ENCODE measurements at places on chromosomes 3 and 15.

DNA sequence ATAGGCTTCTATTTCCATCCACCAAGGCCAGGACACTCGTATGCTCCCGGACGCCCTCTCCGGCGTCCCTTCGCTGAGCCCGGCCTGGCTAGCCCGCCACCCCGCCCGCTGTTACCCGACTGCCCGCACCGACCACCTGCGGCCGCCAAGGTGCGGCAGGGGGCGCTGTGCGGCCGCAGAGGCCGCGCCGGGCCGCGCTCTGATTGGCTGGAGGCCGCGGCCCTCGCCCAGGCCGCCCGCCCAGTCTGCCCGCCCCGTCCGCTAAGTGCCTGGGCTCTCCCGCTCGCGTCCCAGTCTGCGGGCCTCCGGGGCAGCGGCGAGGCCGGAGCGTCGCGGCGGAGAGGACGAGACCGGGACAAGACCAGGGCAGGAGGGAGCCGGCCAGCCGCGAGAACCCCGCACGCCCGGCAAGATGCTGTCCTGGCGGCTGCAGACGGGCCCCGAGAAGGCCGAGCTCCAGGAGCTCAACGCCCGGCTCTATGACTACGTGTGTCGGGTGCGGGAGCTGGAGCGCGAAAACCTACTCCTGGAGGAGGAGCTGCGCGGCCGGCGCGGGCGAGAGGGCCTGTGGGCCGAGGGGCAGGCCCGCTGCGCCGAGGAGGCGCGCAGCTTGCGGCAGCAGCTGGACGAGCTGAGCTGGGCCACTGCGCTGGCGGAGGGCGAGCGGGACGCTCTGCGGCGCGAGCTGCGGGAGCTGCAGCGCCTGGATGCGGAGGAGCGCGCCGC, at the start of gene SYNM:
TSS of gene SYNM (plus strand) at position 293 of the 726 bp plus-strand sequence. CDS start at position 413, 120 bp downstream.
- peak; percentile 74 for DNase-seq

GRCh38 chr3:101936419-101937356, 87.4 kb downstream of the NFKBIZ start:
- DNase-seq = peak; percentile 94

GRCh38 chr15:51348688-51349087, 7.2 kb downstream of the GLDN start:
- DNase-seq = no peak

GRCh38 chr3:194588236-194588635, 45.0 kb downstream of the TMEM44 start:
- no peak for DNase-seq

DNA sequence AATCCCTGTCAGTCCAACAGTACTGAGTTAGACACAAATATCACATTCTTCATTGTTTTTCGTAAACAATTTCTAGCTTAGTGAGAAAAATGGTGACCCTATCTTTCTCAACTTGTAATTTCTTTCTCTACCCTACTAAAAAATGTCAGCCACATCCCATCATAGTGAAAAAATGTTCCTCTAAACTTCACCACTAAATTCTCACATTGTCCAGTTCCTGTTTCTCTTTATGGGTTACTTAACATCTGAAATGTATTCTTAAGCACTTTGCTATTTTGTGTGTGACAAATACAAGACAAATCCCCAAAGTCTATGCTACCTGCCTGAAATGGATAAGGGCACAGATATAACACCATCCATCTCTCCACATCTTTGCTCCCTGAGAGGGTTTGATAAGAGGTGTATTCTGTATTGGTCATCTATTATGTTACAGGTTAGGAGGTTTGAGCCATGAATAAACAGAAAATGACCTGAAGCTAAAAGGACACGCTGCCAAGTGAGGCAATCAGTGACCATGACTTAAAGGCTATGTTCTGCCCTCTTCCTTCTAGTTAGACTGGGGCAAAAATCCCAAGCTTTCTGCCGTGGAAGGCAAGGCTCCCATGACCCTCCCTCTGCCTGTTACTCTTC, 118.2 kb downstream of the GADL1 start:
- DNase-seq = no peak

GRCh38 chr3:94615275-94616065, 552.6 kb downstream of the NSUN3 start:
- peak; percentile 70 for DNase-seq

GRCh38 chr3:101038393-101038792, 45.2 kb upstream of the ABI3BP start:
- peak; percentile 38 for DNase-seq

DNA sequence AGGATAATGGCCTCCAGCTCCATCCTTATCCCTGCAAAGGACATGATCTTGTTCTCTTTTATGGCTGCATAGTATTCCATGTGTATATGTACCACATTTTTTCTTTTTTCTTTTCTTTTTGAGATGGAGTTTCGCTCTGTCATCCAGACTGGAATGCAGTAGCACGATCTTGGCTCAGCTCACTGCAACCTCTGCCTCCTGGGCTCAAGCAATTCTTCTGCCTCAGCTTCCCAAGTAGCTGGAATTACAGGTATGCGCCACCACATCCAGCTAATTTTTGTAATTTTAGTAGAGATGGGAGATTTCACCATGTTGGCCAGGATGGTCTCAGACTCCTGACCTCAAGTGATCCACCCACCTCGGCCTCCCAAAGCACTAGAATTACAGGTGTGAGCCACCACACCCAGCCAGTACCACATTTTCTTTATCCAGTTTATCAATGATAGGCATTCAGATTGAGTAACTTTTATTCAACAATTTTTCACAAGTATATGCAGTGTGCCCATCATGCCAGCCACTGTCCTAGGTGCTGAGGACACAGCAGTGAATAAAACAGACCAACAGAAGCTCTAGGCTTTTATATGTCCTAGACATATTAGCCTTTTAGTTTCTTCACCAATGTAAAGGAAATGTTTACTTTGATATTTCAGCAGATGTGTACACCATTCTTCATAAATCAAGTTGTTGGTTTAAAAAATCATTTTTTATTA, 815.2 kb downstream of the FHIT start:
- no peak for DNase-seq

DNA sequence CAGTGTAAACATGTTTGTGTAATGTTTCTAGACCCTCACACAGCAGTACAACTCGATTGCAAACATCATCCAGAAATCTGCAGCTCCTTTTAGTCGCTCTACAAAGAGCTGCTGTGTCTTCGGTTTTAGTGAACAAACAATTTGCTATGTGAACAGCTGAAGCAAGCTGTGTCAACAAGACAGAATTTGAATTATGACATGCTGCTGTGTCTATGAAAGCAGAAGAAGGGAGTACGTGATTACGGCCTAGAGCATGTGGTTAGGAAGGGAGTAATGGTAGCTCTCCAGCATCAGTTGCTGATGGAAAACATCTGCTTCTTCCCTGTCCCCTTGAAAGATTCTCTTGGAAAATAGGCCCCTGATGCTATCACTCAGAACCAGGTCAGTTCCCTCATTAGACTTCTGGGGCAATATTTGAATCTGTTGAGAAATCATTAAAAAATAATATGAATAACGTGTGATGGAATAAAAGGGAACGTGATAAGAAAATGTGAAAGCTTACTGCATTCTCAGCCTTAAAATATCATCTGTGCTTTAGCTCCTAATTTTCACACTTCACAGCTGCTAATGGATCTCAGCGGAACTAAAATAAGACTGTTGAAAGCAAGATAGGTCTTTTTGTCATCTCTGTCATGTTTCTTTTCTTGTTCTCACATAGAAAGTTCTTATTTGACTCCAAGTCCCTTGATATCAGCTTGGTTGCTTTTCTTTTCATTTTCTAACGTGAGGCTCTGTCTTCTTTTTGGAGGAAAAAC, 891.5 kb downstream of the ROBO2 start:
- no peak for DNase-seq

GRCh38 chr3:114624047-114624445, 330.2 kb downstream of the TIGIT start:
- no peak for DNase-seq

DNA sequence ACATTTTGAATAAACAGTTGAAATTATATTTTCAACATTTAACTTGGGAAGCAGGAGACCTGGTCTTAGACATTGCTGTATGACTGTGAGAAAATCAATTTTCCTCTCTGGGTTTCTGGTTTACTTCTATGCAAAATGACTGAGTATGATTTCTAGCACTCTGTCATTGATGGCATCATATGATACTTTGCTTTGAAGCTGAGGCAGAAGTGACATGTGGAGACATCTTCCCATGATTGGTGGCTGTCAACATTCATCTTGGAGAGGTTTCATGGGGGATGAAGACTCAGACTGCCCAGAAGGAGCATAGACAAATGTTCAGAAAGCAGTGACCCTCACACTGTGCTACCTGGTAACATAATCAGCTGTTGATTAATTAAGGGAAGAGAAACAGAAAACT, 477.9 kb downstream of the PDCD6IP start:
- no peak for DNase-seq

GRCh38 chr3:57158813-57159738, 6.1 kb downstream of the IL17RD start:
- DNase-seq = peak; percentile 21

DNA sequence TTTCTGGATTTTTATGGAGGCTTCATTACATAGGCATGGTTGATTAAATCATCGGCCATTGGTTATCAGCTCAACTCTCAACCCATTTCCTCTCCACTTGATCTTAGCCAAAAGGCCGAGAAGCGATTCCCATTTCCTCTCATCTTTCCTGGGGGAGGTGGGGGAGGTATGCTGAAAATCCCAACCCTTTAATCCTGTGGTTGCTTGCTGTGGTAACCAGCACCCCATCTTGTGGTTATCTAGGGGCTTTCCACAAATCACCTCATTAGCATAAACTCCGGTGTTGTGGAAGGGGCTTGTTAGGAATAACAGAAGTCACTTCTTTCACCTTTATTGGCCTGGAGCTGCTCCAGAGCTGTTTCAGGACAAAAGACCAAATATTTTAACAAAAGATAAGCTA, 20.9 kb downstream of the PDE8A start:
- no peak for DNase-seq

DNA sequence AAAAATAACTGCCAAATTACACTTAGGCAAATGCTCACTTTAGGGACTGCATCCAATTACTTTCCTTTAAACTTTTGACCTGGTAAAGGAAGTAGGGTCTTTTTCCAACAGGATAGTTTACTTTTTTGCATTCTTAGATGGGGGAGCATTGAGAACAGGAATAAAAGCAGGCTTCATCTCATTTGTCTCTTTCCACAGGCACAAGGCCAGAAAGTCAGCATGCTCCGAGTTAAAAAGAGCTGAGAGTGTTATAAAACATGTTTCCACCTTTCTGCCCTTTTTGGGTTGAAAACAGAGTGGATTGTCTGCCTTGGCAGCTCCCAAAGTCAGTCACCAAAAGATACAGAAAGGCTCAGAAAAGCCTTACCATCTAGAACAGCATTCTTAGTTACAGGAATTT, 404.9 kb upstream of the ALCAM start:
- DNase-seq = no peak

DNA sequence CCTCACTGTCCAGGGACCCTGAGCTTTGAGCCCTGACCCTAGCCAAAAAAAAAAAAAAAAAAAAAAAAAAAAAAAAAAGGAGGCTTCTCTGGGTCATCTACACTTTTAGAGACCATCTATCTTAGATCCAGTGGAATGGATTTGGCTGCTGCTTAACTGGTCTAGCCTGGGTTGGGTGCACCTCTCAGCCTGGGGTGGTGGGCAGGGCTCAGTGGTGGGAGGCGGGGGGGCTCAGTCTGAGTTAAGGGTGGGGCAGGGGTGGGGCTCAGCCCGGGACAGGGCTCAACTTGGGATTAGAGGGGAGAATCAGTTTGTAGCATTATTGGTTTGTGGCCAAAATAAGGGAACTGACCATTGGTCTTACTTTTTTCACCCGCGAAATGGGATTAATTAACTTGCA, 139.2 kb downstream of the TPRA1 start:
- no peak for DNase-seq

GRCh38 chr3:72453706-72454105, 394.5 kb downstream of the SHQ1 start:
- no peak for DNase-seq

DNA sequence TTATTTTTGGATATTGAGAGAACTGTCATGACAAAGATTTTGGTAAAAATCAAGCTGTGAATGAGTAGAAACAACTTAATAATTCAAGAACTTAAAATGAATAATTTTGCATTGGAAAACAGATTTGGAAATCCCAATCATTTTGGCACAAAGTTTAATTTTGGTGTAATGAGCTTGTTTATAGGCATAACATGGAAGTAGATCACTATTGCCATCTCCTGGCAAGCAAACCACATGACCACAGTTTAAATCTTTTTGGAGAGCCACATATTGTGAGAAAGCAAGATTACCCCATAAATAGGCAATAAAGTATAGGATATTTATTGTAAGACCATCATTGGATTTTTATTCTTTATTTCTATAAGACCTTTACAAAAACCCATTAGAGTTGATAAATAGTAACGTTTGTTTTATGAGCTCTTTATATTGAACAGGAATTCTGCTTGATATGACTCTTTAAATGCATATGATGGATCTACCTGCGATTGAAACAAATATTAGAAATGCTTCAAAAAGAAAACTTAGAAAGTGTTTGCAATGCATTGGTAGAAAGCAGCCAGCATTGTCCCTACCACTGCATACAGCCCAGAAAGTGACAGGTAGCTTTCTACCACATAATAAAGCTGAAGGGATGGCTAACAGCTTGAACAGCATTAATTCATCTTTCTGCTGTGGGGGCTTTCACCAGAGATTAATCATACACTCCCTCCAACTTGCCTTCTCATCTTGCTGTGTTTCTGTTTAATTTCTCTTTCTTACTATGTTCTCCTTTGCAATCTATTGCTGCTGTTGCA, 766.8 kb downstream of the TBL1XR1 start:
- DNase-seq = peak; percentile 25

GRCh38 chr3:157092230-157092629, 67.7 kb downstream of the CCNL1 start:
- DNase-seq = no peak

- no peak for DNase-seq
These were observed 87.8 kb downstream of the ASB7 start for GRCh38 chr15:100690032-100690794.

DNA sequence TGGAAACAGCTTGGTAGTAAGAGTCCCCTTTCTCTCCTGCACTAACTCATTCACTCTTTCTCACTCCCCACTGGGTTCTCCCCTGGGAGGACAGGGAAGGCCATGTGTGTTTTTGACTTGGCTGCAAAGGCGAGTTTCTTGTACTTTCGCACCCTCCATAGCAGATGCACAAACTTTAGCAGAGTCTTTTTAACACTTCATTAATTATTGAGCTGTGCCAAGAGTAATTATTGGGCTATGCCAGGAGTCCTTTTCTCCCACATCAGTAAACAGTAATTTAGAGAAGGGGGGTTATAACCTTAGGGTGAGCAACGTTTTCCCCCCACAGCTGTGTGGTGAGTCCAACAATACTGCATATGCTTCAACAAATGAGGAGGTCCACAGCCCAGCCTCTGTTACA, 224.4 kb upstream of the ATP11B start:
- no peak for DNase-seq

GRCh38 chr15:66723826-66724731, 22.0 kb downstream of the SMAD6 start:
- DNase-seq = no peak

DNA sequence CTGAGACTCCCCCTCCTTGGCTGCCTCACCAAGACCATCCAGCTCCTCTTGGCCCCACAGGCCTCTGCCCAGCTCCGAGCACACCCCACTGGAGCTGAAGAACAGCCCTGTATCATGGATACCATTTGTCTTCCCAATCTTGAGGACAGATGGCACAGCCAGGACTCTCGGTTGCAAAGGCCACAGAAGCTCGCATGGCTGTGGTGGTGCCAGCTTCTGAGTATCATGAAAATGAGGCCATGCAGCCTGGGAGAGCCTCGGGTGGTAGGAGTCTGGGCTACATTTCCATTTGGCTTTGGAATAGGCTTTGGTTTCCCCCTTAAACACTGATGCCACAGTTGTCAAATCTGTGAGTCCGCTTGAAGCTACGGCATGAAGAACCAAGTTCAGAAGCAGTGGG, 106.6 kb downstream of the SEMA5B start:
- no peak for DNase-seq

Measured in mammary epithelial cell (primary cell).